ENCODE measurements at places on chromosomes 7 and 10. TPM values are rescaled to one million over a fixed set of nuclear protein-coding genes. Genes with fewer than 3 reads are reported as not detected.

- peak; percentile 10 for DNase-seq
Observed at GRCh38 chr7:87416682-87417587, 58.5 kb downstream of the ABCB4 start.

GRCh38 chr7:77580762-77581350, 43.8 kb downstream of the PTPN12 start:
- no peak for DNase-seq

ZWINT gene
- total RNA-seq: 78.9 TPM

- no peak for DNase-seq
Observed at GRCh38 chr7:2566890-2567678, 8.3 kb downstream of the IQCE start.

- DNase-seq: no peak
Observed at GRCh38 chr7:147659036-147659995, 931.2 kb upstream of the C7orf33 start.

GPER1 gene
- 2.2 TPM for total RNA-seq
